ENCODE measurements at places on chromosomes 11 and 22.

DNA sequence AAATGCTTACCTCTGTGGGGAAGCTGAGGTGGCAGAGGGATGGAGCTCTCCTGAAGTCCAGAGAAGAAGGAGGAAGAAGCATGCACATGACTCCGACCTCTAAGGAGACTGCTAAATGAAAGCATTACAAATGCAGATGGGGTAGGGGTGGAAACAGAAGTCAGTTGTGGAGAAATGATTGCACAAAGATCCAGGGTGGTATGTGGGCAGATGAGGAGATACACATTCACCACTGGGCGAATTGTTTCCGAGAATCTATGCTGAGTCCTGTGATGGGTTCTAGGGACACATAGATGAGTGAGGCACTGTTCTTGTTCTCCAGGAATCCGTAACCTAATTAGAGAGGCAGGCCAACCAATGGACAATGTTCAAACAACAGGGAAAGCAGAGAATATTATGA, 188.9 kb upstream of the ZBED5 start:
- no peak for DNase-seq

DNA sequence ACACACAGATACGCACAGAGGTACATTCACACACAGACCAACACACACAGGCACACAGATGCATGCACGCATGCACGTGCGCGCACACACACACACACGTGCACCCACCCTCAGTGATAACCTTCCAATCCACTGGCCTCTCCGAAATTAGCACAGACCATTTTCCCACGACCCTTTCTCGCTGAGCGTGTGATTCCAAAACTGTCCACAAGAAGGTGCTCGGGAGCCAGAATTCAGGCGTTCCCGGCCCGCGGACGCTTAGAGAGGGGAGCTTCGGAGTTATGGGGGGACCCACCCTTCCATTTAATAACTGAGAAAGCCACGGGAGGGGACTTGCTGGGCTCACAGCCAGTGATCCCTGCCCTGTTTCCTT, 33.8 kb upstream of the SLC35C1 start:
- DNase-seq = peak; percentile 9

- no peak for DNase-seq
Observed at GRCh38 chr11:116611998-116612620, 160.7 kb downstream of the BUD13 start.

DNA sequence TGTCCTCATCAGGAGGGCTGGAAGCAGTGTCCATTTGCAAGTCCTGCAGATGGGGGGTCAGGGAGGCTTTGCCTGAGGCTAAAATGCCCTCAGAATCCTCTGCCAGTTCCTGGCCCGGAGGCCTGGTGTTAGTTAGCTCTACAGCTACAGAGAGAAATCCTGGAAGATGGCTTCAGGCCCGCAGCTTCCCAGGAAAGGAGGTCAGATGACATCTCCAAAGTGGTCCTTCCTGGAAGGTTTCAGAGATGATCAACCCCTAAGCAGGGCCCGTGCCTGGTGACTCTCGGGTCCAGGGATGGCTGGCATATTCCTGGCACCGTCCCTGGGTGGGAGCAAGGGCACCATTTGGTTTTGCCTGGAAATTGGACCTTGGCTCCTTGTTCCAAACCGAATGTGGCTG, 959.1 kb downstream of the BRD1 start:
- no peak for DNase-seq

DNA sequence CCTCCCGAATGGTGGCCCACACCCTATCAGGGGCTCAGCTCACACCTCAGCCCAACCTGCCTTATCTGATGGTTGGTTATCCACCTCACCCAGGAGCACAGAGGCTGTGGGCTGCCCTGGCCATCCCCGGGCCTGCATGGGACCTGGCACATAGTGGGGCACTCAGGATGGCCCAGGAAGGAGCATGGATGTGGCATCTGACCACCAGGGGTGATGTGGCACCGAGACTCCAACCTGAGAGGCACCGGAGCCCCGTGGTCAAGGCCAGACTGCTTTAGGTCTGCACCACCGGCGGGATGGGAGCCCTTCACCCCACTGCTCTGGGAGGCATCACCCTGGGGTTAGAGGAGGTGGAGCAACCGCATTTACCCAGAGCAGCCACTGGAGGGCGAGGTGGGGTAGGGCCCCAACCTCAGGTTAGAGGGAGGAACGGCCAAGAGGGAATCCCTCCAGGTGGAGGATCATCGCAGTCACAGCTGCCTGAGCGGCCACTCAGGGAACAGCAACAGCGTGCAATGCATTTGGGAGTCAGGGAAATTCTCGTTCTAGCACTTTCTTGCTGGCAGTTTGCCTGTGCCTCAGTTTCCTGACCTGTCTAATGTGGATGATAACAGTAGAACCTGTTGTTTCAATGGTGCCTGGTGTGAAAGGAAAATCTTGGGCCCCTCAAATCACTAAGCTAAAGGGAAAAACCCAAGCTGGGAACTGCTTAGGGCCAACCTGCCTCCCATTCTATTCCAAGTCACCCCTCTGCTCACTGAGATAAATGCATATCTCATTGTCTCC, 52.9 kb upstream of the CARS1 start:
- no peak for DNase-seq

DNA sequence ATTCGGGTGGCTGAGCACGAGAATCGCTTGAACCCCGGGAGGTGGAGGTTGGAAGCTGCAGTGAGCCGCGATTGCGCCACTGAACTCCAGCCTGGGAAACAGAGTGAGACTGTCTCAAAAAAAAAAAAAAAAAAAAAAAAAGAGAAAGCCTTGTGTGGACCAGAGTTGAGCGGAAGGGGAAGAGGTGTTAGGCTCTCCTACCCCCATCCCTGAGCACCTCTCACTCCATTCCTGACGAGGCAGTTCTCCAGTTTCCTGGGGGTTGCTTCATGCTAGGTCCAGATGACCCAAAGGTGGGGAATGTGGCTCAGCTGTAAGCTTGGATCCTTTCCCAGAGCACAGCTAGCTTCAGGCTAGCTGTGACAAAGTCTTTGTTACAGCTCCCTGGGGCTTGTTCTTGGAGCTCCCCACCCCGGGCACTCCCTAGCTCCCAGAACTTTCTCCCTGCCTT, 8.8 kb upstream of the DNAL4 start:
- DNase-seq = peak; percentile 98

DNA sequence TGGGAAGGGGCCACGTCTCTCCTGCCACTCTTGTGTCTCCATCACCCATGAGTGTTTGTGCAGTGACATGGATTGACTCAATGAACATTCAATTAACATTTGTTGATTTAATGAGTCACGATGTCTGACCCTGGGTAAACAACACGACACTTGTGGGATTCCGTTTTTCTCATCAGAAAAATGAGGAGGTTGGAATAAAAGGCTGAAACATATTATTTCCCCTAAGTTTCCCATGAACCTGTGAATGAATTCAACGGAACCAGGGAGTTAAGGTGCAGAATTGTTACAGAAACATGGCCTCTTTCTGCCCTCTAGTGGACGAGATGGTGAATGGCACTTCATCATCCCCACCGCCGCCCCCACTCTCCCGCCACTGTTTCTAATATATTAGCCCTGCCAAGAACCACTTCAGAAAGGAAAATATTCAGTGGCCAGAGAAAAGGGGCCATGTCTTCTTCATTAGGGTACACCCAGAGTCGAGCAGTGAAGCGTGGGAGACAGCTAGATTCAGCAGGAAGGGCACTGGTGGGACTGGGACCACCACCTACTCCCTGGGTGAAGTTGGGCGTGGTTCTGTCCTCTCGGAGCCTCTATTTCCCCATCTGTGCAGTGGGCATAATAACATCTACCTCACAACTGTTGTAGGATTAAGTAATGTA, 46.3 kb upstream of the SYT13 start:
- peak; percentile 7 for DNase-seq

DNA sequence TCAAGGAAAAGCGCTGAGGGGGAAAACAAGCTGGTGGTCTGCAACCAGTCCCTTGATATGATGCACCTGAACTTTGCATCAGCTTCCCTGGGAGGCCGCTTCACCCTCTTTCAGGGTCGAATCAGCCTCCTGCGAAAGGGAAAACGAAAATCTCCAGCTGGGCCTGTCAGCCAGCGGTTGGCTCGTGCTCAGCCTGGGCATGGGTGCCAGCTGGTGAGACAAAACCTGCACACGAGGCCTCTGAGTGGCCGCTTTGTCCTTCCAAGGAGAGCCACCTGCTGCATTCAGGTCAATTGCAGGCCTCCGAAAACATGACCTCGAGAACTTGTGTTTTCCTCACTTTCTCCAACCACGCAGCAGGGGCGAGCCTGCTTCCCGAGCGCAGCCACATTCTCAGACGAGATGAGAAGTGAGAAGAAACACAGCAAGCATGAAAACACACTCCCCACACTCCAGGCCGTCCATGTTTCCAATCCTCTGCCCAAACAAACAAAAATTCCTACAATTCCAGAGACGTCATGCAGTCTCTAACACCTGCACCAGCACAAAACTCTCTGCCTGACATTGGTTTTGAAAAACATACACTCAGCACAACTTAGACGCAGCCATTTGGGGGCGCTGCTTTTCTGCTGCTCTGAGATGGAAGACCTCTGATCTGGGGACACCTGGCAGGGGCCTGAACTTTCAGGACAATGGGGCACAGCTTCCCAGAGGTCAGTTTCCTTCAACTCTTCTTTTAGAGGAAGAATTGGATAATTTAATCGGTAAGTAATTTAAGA, 77.1 kb downstream of the DHCR7 start:
- no peak for DNase-seq

GRCh38 chr11:61975638-61976419, 8.4 kb upstream of the FTH1 start:
- no peak for DNase-seq

GRCh38 chr22:21103633-21104032, 57.9 kb downstream of the LRRC74B start:
- no peak for DNase-seq

GRCh38 chr11:94183886-94184264, 55.2 kb downstream of the PANX1 start:
- no peak for DNase-seq

DNA sequence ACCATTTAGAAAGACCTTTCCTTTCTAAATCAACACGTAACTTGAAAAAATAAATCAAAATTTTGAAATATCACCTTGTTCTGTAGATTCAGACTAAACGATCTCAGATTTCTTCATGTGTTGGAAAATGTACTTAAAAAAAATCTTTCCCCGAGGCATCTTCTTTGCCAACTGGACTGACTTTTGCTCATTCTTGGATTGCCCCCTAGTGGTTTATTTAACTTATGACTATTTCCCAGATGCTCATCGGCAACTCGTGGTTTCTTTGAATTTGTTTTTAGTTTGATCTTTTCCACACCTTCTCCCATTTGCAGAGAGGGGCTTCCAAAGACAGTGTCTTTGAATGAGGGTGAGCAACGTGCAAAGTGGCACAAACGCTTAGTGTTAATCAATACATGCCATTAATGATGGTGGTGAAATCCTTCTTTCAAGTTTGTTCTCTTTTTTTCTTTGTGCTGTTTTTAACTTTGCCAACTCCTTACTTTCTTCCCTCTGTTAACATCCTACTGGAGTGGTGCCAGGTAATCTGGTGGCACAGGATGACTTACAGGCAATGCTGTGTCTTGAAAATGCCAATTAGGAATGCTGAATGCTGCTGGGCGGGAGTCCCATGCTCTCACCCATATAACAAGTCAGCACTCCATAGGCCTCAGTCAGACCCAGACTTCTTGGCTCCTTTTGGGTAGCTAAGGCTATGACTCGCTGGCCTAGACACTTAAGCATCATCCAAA, 18.3 kb downstream of the PRSS23 start:
- peak; percentile 71 for DNase-seq

GRCh38 chr11:126400479-126400878, 45.0 kb downstream of the ST3GAL4 start:
- no peak for DNase-seq

DNA sequence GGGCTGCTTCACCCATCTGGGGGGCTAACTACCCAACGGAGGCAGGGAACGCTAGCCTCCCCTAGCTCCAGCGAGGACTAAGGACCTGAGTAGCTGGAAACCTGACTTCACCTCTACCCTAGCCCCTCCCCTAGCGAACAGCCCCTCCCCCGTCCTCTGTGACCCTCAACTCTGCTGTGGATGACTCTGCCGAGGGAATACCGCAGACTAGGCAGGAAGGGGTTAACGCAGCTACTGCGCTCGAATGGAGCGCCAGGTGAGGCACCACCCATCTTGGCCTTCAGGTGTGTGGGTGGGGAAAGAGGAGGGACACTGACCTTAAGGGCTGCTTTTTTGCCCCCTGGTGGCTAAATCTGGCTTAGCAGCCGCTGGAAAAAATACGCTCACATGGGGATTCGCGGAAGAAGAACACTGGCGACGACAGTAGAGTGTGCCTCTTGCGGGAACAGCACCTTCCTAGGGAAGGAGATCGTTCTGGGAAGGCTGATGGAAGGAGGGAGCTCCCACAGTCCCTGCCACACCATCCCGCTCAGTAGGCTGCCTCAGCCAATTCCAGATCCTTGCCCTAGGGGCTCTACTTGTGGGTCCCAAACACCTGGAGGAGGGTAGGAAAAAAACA, 4.5 kb upstream of the BCL9L start:
- DNase-seq = peak; percentile 57

- no peak for DNase-seq
Observed at GRCh38 chr11:82903843-82904586, 2.5 kb downstream of the DDIAS start.

GRCh38 chr11:86805873-86806310, 5.5 kb downstream of the PRSS23 start:
- DNase-seq = no peak

DNA sequence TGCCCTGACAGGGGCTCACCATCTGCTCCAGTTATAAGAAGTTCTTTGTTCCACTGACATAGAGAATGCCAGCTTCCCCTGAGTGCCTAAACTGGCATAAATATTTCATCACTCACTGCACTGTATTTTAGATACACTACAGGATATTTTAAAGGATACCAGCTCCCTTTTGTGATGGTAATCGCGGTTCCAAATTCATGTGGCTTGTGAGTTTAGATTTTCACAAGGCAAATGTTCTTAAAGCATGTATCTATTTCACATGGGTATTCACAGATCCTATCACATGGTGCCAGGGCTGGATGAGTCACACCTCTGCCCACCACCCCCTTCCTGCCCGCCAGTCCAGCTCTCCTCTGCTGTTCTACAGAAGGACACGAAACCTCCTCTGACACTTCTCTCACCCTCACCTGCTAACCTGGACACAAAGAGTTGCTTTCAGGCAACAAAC, 105.5 kb downstream of the KCNC1 start:
- no peak for DNase-seq

GRCh38 chr22:27213294-27213693, 555.9 kb downstream of the MIAT start:
- no peak for DNase-seq

DNA sequence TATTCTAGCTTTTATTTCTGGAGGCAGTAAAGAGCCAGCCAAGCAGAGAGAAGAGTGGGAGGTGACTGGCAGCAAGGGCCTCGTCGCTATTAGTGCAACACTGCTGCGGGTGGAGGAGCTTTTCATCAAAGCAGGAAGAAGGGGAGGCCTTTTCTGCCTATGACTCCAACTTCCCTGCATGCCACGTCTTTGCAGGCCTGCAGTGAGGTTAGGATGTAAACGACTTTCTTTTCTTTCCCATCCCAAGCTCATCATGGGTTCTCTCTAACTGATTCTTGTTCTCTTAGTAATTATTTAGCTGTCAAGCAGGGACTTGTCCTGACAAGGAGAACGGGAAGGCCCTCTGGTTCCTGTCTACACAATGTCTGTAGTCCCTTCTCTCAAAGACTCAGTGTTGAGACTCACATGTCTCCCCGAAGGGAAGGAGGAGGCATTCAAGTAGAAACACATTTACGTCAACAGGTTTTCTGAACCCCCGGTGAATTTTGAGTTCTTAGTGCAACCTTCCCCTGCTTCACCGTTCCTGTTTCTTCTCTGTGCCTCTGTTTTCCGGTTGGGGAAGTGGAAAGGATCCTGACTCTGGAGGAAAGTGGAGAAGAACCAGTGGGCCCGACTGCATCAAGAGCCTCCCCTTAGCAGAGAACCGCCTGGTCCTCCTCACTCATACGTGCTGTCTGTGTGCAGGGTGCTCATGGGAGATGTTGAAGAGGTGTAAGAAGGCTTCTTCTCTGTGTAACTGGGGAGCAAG, 56.9 kb downstream of the PACS1 start:
- DNase-seq = peak; percentile 64
